ENCODE measurements at places on chromosomes 2 and 18.

DNA sequence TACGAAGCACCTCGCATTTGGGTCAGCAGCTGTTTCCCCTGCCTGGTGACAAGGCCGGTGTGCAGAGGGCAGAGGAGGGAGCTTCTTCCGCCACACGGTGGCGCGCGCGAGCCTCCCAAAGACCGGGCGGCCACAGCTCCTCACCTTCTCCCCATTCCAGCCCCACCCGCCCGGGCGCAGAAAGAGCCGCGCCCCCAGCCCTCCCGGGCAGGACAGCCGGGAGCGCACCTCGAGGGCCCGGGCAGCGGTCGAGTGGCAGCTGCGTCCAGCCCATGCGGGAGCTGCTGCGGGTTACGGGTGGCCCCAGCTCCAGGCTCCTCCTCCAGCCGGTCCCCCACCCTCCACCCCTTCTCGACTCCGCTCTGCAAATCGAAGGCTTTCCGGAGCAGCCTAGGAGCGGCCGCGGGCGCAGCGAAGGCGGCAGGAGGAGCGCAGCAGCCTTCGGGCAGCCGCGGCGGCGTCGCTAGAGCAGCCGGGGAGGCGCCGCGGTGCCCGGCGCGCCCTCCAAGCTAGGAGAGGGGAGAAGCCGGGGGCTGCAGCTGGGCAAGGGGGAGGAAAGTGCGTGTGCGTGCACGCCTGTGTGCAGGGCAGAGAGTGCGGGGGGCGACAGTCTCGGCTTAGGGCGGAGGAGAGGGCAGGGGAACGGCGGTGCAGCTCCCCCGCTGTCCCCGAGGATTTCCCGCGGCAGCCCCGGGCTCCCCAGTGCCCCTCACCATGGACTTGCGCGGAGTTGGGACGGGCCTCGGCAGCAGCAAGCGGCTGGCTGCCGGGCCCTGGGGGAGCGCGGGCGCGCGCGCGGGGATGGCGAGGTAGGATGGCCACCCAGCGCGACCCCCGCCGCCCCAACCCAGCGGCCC is at the start of gene CCDC85A:
TSS of gene CCDC85A (plus strand) at position 348 of the 857 bp plus-strand sequence. CDS start 635 bp downstream, outside the sequence.
- peak; percentile 32 for DNase-seq

GRCh38 chr2:100623033-100623715 is 60.4 kb downstream of the PDCL3 start:
- no peak for DNase-seq

- no peak for DNase-seq
Observed at GRCh38 chr18:60235164-60235563, 137.4 kb downstream of the MC4R start.

- no peak for DNase-seq
Observed at GRCh38 chr18:52045946-52046675, 293.9 kb upstream of the DCC start.

GRCh38 chr2:233438573-233439147 is 84.4 kb downstream of the DGKD start:
- no peak for DNase-seq

GRCh38 chr2:147439986-147440385 is 404.8 kb upstream of the ACVR2A start:
- no peak for DNase-seq

- DNase-seq = no peak
Observed at GRCh38 chr2:113675875-113676274, 48.8 kb downstream of the RABL2A start.

DNA sequence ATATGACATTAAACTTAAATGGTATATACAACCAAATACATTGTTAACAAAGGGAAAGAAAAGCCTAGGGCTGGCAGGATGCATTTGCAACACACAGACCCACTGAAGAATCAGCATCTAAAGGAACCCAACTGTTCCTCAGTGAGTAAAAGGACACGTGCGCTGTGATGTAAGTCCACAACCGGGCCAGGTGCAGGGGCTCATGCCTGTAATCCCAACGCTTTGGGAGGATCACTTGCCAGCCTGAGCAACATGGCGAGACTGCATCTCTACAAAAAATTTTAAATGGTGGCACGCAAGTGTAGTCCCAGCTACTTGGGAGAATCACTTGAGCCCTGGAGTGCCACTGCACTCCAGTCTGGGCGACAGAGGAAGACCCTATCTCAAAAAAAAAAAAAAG is 3.9 kb downstream of the DTNB start:
- DNase-seq = no peak

GRCh38 chr18:24672165-24672941 is 211.9 kb downstream of the HRH4 start:
- DNase-seq = no peak

DNA sequence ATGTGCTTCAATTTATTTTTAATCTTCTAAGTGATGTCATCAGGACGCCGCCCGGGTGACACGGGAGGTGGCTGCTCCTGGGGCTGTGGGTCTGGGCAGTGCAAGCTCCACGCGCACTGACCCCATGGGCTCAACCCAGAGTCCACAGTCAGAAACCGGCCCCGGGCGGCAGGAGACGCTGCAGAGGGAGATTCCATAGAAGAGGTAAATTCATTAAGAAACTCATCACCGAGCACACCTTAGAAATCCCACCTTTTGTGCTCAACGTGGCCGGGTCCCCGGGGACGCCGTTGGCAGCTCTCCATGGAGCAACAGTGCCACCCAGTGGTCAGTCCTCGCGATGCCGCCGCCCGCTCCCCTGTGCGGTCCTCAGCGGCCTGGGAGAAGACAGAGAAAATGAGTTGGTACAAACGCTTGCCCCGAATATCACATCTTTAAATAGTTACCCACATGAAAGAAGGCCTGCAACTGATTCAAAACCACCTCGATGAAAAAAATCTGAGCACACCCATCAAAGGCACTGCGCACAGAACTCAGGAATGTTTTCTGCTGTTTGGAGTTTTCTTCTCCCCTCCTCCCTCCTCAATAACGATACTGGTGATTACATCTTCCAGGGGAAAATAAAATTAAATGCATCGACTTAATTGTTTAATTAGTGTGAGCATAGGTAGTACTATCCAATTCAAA is 92.6 kb downstream of the CMPK2 start:
- DNase-seq = peak; percentile 51

GRCh38 chr2:168949324-168949723 is 48.2 kb downstream of the G6PC2 start:
- no peak for DNase-seq

DNA sequence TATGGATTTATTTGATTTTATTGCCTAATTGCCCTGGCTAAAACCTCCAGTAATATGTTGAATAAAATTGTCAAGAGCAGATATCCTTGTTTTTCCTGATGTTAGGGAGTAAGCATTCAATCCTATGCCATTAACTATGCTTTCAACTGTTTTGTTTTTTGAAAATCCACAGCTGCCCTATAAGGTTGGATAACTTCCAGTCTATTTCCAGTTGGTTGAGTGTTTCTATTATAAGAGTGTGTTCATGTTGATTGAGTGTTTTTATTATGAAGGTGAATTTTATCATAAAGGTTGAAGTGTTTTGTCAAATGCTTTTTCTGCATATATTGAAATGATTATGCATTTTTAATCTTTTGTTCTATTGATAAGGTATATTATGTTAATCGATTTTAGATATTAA is 149.9 kb upstream of the SCN7A start:
- no peak for DNase-seq

DNA sequence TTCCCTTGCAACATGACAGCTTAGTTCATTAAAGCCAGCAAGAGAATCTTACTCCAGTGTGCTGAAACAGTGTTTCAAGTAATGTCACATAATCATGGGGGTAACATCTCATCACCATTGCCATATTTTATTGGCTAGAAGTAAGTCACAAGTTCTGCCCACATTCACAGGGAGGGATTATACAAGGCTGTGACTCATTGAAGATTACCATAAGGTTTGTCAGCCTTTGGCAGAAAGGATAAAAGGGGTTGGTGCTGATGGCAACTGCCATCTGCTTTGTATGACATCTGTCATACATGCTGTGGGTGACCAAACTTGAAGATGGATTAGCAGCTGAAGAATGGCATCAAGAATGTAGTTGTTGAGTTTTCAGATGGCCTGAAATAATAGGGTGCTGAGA is 61.2 kb downstream of the KCNE4 start:
- no peak for DNase-seq

- DNase-seq = no peak
Observed at GRCh38 chr18:10524507-10525370, 1.1 kb upstream of the NAPG start.

DNA sequence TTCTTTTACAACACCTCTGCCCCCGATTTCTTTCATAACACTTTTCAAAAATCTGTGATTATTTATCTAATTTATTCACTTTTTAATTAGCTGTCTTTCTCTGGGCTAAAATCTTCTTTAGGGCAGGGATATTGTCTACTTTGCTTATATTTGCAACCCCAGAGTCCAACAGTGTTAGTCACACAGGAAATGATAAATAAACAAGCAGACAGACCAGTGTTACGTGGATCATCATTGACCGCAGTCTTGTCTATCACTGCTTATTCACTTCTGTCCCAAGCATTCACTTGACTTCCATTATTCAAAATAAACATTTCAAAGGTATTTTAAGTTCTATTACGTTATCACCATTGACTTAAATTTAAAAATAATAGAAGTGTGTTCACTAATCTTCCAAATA is 237.6 kb upstream of the UBE2E3 start:
- no peak for DNase-seq

GRCh38 chr2:207516206-207516605 is 13.6 kb upstream of the CREB1 start:
- DNase-seq = no peak

- DNase-seq = no peak
Observed at GRCh38 chr2:236882930-236883329, 202.8 kb upstream of the COPS8 start.

DNA sequence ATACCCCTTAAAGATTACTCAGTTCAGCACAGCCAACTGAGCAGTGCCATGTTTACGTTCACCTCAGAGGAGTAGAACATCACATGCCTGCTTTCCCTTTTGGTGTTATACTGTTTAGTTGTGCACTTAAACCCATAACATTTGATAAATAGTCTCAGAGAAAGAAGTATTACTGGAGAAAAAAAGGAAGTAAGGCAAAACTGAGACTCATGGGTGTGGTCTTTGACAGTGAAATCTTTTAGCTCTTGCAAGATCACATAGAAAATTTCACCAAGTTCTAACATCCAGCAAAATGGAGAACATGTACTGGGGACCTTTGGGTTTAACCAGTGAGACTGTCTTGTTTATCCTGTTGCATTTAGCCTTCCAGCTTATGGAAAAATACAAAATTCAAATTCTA is 5.6 kb downstream of the TANK start:
- no peak for DNase-seq

- no peak for DNase-seq
Observed at GRCh38 chr2:224083638-224084037, 44.6 kb upstream of the SERPINE2 start.

- DNase-seq = no peak
Observed at GRCh38 chr2:226304308-226304707, 495.3 kb downstream of the IRS1 start.

DNA sequence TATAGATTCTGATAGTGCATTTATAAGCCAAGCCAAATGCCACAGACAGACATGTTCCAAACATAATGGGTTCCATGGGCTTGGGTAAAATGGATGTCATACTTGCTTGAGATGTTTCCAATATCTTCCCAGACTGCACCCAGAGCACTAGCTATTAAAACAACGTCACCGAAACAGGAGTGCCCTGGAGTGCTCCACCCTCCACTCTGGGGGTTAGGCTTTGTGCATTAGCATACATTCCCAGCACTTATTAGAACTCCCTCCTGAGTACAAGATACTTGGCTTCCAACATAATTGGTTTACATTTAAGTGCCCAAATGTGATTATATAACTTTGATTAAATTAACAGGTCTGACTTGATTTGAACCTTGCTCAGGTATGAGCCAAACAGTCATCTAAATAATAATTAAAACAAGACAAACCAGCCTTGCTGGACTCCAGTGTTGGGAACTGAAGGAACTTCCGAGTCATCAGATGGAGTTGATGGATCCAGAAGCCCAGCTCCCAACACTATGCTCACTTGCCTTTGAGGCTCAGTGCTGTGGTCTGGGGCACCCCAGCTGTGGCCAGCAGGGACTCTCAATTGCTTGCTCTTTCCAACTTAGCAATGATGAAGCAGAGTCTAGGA is 60.5 kb upstream of the LGALSL start:
- DNase-seq = no peak

GRCh38 chr2:203893840-203894239 is 26.3 kb downstream of the CTLA4 start:
- no peak for DNase-seq

- DNase-seq = no peak
Observed at GRCh38 chr2:53036196-53036595, 731.4 kb upstream of the CHAC2 start.

DNA sequence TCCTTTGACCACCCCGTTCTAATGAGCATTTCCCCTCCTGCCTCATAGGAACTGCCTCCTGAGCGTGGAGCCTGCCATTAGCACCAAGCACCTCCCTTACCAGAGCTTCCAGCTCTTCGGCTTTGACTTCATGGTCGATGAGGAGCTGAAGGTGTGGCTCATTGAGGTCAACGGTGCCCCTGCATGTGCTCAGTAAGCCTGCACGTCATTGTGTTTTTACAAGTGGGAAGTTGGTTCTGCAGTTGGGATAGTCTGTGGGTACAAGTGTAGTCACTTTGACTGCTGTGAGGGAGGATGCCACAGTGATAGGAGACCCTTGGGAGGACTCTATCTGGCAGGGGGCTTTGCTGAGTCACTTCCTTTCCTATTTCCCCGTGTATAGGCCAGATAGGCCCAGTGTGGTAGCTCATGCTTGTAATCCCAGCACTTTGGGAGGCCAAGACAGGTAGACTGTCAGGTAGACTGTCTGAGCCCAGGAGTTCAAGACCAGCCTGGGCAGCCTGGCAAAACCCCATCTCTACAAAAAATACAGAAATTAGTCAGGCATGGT is 22.0 kb upstream of the POLR1B start:
- DNase-seq = no peak

GRCh38 chr18:53948991-53949390 is 275.5 kb downstream of the MBD2 start:
- DNase-seq = no peak

GRCh38 chr2:24850944-24851343 is 57.7 kb downstream of the CENPO start:
- DNase-seq = no peak

- DNase-seq = no peak
Observed at GRCh38 chr18:53152476-53152875, 812.5 kb downstream of the DCC start.

- no peak for DNase-seq
Observed at GRCh38 chr18:33404244-33404873, 36.2 kb downstream of the CCDC178 start.

DNA sequence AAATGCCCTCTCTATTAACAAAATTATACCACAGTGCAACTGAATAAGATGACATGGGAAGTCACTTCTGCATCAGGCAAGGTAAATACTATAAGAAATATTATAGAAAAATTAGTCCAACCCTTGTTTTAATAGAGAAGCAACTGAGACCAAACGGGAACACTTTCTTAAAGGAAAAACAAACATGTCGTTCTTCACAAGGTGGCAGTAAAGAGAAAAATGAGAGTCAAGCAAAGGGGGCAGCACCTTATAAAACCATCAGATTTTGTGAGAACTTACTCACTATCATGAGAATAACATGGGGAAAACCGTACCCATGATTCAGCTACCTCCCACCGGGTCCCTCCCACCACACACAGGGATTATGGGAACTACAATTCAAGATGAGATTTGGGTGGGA is 481.7 kb upstream of the CRIM1 start:
- DNase-seq = no peak

DNA sequence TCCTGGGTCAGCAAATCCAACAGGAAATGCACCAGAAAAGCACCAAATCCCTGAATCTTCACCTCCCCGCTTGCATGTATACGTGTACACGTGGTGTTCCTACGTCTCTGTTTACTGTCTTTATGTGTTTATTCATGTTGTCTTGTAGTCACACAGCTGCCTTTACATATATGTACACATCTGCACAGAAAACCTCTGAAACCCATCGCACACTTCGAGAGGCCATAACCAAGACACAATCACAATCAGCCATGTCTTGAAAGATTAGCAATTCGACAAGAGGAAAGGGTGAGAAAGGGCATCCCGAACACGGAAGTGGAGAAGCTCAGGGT is 98.1 kb downstream of the PLB1 start:
- DNase-seq = no peak
